ENCODE measurements at places on chromosomes 1 and 21.

DNA sequence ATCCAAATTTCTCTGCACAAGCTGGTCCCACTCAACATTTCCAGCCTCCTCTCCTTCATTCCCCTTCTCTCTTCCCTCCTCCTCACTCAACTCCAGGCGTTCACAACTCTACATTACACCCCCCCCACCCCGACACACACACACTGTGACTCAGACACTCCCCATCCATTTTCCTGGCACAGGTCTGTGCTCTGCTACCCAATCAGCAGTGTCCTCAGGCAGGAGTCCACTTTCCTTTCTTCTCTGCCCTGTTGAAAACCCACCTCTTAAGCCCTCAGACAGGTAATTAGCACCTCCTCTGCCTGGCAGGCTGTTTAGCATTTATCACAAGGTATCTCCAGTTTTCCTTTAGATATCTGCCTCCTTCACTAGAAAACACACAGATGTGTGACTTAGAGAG, 8.8 kb upstream of the LMX1A start:
- no peak for DNase-seq

DNA sequence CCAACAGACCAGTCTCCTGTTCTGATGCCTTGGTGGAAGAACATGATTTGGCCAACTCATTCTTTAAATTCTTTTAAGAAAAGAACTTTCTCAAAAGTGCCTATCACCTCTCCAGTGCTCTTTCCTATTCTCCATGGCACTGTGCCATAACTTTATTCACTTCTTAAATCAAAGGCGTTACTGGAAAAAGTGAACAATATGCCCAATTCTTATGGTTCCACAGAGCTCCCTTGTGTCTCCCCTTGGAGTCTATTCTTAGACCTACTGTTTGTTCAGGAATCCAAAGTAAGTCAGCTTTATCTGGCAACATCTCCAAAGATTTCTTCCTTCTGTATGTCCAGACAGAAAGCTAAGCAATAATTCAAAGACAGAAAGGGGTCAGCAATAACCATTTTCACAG, 111.9 kb upstream of the MAGI3 start:
- no peak for DNase-seq

DNA sequence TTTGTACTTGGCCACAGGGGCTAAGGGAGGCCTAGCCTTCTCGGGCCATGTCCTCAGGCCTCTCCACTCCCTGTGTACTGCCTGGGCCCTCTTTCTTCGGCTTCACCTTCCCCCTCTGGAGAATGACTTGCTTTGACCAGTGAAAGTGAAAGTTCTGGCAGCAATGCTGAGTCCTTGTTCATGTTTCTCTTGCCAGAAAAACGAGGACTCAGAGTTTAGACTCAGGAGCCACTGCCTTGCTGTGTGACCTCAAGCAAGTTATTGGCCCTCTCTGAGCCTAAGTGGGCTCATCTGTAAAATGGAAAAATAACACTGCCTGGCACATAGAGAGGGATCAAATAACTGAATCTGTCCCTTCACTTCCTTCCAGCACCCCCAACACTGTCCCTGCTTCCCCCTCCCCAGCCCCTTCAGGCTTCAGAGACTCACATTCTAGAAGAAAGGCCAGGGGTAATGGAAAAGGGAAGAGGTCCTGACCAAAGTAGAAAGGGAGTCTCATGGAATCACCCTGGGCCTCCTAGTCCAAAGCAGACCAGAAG, 1.5 kb downstream of the C1QA start:
- DNase-seq = no peak

DNA sequence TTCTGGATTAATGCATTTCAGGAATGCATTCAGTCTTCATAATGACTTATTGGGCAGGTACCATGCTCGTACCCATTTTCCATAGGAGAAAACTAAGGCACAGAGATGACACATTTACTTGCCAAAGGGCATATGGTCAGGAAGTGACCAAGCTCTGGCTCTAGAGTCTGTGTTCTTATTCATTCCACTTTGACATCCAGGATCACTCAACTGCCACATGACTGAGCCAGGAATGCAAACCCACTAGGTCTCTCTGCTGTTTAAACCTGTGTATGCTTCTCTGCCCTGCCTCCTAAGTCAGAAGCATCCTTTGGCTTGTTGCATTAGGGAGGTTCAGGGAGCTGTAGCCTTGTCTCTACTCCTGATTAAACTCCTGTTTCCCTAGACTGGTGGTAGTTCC, 7.5 kb downstream of the KAZN start:
- no peak for DNase-seq

DNA sequence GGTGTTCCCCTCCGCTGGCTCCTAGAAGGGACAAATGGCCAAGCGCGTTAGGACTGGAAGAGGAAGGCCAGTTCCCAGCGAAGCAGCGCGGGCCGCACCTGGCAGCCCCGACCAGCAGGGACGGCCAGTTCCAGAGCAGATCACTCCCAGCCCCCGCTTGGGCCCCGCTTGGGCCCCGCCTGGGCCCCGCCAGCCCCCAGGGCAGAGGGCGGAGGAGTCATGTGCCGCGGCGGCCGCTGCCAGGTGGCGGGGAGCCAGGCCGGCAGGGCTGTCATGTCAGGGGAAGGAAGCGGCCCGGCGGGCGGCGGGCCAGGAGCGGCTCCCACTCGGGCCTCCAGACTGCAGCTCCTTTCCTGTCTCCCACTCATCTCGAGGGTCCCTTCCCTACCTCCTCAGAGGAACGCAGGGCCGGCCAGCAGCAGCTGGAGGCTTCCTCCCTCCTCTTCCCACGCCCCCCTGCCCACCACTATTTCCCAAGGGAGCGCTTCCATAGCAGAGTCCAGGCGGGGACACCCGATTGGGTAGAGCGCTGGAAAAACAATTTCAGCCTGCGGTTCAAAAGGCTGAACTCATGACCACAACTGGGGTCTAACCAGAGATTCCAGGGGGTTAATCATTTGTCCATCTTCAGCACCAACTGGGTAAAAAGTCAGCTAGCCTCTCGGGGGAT, 16.5 kb downstream of the ZNF697 start:
- DNase-seq = peak; percentile 88

- DNase-seq = no peak
Measured at GRCh38 chr1:78760858-78761257, 111.2 kb downstream of the IFI44 start.

DNA sequence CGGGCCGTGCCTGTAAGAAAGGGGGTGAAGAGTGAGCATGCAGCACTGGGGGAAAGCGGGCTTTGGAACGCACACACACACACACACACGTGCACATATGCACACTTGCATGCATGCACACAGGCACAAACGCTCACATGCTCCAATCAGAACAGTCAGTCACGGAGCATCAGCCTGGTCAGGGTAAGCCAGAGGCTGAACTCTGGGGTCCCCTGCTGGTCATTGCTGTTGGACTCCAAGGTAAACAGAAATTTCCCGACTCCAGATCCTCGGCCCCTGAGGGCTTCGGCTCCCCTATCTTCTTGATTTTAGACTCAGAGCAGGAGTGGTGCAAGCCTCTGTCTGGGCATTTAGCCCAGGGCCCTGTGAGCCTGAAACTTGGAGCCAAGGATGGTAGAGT, 54.2 kb downstream of the SYT2 start:
- no peak for DNase-seq

- no peak for DNase-seq
Measured at GRCh38 chr1:15680561-15681348, 3.4 kb upstream of the PLEKHM2 start.

- no peak for DNase-seq
Measured at GRCh38 chr21:37842163-37842919, 73.9 kb downstream of the KCNJ6 start.

- DNase-seq = no peak
Measured at GRCh38 chr1:41745022-41745421, 173.7 kb downstream of the HIVEP3 start.

GRCh38 chr1:110148961-110149360, 1.3 kb upstream of the SLC6A17 start:
- no peak for DNase-seq

- no peak for DNase-seq
Measured at GRCh38 chr1:93651695-93652094, 29.9 kb downstream of the BCAR3 start.

- DNase-seq = no peak
Measured at GRCh38 chr1:167043752-167044488, 46.3 kb downstream of the GPA33 start.

DNA sequence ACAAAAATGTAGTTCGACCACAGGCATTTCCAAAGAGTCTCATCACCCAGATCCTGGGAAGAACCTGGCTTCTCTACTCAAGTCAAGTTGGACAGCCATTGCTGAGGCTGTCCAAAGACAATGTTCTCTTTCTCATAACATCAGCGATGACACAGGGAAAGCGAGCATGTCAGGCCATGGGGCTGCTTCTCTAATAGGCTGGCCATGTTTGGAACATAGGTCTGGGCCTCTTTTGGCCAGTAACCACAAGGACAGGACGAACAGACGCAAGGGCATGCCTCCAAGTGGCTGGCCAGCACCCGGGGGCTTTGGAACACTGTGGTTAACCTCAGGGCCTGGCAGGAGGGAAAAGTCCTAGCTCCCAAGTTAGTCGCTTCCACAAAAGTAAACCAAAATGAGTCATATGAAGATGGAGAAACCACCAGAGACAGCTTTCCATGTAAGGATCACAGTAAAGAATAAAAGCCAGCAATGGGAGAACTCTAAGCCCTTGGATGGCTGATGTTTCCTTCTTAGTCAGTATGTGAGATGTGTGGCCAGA, 80.6 kb upstream of the SLC44A3 start:
- DNase-seq = no peak

DNA sequence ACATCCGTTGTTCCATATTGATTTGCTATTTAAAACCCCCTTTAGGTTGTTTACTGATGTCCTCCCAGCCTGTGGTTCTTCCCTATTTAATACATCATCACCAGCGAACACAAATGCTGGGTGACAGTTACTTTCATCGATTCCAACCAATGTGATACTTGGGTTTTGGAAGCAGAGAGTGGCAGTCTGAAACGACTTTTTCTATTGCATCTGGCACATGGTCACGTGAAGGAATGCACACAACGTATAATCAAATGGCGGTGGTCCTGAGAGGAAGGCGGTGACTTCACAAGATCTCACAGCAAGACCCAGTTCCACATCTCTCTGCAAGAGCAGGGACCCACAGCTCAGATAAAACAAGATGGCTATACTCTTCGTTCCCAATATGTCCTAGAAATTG, 213.9 kb downstream of the DSCAM start:
- DNase-seq = no peak

GRCh38 chr1:216690603-216691002, 32.6 kb downstream of the ESRRG start:
- no peak for DNase-seq

GRCh38 chr1:45827256-45827655, 23.8 kb downstream of the MAST2 start:
- no peak for DNase-seq

DNA sequence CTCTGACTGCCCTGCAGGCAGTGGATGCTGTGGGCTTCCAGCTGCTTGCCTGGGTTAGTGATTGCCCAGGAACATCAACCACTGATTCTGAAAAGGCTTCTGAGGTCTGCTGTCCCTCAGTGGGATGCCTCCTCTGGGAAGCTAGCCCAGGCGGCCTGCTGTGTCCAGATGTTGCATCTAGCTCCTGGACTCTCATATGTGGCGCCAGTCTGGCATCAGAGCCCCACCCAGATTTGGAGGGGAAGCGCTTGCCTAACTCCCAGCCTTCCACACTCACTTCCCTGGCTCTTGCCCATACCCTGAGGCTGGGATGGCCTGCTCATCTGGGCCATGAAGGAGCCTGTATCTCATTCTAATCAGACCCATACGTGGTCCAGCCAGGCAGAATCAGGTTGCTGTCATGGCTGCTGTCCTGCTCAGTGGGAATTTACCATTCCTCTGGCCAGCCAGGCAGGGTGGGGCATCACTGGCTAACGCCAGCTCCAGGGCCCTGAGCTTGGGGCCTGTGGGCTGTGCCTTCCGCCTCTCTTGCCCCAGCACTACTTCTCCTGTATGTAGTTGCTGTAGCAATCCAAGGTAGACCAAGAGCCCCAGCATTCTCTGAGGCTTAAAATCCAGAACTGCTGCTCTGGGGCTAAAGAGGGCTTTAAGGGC, 4.1 kb downstream of the CSF1 start:
- DNase-seq = no peak

DNA sequence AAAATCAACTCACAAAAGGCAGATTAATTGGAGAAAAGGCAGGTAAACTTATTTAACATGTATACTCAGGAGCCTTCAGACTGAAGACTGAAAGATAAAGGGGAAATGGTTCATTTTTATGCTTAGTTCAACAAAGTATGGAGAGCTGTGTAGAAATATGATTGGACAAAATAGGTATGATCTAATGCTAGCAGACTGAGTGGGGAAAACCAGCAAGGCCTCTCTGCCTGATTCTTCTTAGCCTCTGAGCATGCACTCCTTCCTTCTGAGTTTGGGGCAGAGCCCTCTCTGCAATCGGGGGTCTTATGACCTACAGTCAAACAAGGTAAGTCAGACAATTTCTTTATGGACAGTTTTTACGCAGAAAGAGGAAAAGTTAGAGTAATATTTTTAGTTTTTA, 38.8 kb upstream of the SUCO start:
- DNase-seq = no peak

- no peak for DNase-seq
Measured at GRCh38 chr1:39711104-39711965, 20.1 kb upstream of the HPCAL4 start.

DNA sequence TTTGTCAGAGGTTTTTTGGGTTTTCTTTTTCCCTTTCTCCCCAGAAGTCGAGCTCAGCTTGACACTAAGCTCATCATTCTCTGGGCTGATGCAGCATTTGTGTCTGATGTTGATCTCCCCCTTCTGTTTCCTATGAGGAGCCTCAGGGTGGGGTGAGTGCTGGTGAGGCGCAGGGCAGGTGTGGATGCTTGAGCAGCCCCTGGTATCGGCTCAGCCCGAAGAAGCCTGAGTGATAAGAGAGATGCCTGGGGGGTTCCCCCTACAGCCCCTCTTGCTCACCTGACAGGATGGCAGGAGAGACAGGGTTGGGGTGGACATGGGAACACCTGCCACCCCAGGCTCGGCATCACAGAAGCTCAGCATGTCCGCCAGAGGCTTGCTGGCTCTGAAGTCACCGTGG, 239.0 kb downstream of the RHOU start:
- peak; percentile 37 for DNase-seq

Measured in ascending aorta (tissue), 2 donors.